ENCODE measurements at places on chromosomes 4 and X. TPM values are rescaled to one million over a fixed set of nuclear protein-coding genes. Genes with fewer than 3 reads are reported as not detected.

The PSAPL1 gene
- not detected for total RNA-seq

The ANKRD50 gene
- 8.6 TPM for total RNA-seq

The HGFAC gene
- 0.10 TPM for total RNA-seq

The ENAM gene
- not detected for total RNA-seq

The SULT1B1 gene
- total RNA-seq = 1.8 TPM

The TMEM35A gene
- not detected for total RNA-seq

The SRPK3 gene
- total RNA-seq = 0.35 TPM

The SHOX gene
- total RNA-seq = 0.08 TPM

The PRDM8 gene
- total RNA-seq = 0.12 TPM

The LIAS gene
- total RNA-seq = 16.6 TPM

The ADH1C gene
- total RNA-seq = 1.6 TPM

The NXF2B gene
- not detected for total RNA-seq

The SPANXN3 gene
- not detected for total RNA-seq

The PGAM4 gene
- not detected for total RNA-seq

The GSX2 gene
- total RNA-seq = not detected

The DDX60 gene
- 30.2 TPM for total RNA-seq

The PDZD4 gene
- total RNA-seq = 4.0 TPM

The GLRB gene
- total RNA-seq = 2.0 TPM

The NWD2 gene
- not detected for total RNA-seq

The MAGEA3 gene
- 18.1 TPM for total RNA-seq

The PPP2R3B gene
- total RNA-seq = 12.6 TPM
